ENCODE measurements at places on chromosomes 16 and 17.

DNA sequence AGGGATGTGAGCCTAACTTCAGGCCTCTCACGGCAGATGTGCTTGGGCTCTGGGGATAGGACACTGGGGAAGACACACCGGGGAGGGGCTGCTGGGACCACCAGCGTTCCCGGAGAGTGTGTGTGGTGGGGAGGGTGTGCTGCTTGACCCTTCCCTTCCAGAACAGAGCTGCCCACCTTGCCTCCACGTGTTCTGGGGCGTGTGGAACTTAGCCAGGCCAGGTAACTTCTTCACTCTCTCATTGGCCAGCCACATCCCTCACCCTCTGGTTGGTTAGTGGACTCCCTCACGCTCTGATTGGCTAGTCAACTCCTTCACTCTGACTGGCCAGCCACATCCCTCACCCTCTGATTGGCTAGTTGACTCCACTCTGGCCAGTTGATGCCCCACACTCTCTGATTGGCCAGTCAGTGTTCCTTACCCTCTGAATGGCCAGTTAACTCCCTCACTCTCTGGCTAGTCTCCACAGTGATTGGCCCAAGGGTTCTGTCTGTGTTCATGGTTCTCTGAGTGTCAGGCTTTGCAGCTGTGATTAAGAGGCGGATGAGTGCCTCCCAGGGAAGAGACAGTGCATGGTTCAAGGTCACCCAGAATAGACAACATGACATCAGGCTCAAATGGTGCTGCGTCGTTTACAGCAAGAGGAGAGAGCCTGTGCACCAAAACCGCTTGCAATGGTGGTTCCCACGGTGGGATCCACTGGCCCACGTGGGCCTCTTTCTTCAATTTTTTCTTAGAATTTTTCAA lies 10.0 kb downstream of the TMEM235 start:
- DNase-seq, result no peak

- DNase-seq, result peak; percentile 45
Observed at GRCh38 chr16:55559233-55559632, 7.3 kb upstream of the CAPNS2 start.

GRCh38 chr17:43140396-43141332 lies 15.5 kb upstream of the BRCA1 start:
- no peak for DNase-seq

DNA sequence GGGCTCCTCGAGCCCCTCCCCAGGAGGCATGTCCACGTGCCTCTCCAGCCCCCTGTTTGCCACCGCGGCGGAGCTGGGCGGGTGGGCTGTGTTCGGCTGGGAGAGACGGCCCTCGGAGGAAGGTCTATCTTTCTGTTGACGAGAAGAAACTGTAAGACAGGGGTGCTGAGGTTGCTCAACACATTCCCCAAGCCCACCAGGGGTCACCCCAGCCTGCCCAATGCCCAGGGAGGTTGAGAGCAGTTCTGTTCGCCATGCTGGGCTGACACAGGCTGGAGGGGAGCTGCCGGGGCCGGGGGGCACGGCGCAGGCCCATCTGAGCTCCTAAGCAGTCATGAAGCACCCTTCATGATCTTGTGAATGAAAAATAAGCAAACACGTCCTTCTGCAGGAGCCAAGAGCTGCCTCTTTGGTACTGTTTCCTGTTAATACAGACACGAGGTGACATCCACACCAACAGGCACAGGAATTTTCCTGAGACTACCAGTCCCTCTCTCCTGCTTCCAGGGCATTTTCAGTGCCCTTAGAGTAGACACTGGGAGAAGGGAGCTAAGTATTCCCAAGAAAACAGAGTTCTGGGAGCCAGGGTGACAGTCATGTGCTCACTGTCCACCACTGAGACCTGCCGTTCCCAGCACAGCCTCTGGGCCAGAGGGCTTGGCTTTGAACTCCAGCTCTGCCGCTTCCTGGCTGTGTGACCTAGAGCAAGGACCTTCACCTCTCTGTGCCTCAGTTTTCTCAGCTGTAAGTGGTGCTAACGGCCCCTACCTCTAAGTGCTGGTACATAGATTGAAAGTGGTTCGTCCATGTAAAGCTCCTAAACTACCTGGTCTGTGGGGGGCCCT lies 9.2 kb downstream of the UBALD2 start:
- DNase-seq, result no peak

DNA sequence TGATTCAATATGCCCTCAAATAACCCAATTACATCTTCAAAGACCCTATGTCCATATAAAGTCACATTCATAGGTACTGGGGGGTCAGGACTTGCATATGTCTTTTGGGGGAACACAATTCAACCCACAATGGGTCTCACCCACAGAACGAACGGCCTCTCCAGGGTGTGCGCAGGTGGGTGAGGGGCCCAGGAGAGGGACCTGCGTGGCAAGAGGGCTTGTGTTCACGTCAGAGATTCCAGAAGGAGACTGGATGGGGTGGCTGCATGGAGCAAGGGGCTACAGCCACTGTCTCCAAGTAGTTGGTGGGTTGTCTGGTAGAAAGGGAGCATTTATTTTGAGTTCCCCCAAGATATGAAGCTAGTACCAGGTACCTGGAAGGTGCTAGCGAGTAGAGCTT lies 212.2 kb downstream of the SEC14L1 start:
- no peak for DNase-seq

DNA sequence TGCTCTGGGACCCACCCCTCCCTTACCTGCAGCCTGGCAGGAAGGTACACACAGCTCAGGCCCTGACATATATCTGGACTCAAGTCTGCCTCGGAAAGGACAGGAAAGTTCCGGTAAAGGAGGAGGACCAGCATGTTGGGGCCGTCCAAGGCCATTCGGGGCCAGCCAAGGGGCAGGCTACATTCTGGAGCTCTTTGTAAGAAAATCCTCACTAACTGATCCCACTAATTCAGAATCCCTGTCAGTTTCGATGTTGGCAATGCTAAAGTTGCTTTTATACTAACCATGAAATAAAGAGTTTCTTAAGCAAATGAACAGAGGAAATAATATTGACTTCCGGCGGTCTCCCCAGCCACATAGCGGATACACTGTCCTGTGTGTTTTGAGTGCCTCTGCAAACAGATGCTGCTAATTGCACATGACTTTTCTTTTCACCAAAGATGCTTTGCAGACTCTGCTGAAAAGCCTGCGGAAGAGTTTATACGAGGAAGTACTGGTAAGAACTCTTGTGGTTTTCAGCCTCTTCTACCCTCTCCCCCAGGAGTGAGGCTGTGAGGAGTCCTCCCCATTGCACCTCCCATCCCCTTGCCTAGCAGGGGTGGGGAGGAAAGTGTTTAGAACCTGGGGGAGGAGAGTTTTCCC lies 54.8 kb downstream of the PLXDC1 start:
- no peak for DNase-seq

DNA sequence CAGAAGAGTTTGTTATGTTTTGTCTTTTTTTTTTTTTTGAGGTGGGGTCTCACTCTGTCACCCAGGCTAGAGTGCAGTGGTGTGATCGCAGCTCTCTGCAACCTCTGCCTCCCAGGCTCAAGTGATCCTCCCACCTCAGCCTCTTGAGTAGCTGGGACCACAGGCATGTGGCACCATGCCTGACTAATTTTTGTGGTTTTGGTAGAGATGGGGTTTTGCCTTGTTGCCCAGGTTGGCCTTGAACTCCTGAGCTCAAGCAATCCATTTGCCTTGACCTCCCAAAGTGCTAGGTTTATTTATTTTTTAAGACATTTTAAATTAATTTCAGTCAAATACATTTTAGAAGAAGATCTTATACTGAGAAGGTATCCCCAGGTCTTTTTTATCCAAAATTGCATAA lies 366.7 kb downstream of the KCNJ2 start:
- DNase-seq, result no peak

DNA sequence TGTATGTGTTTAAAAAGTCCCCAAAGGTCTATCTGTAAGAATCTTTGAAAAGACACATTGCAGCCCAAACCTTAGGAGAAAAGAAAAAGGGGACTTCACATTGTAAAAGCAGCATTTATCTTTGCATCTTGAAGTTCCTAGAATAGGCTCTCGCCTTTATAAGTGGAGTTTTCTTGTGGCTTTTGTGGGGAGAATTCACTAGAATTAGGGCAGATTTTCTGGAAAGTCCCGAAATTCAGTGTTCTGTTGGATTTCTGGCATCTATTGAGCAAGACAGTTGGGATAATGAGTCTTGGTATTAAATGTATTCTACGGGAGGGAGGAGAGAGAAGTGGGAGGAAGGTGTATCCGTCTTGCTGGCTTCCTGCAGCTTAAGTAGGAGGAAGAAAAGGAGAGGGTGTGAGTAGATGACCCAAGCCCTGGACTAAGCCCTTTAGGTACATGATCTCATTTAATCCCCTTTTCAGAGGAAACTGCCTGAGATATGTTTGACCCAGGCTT lies 62.6 kb downstream of the PRKCA start:
- no peak for DNase-seq

GRCh38 chr17:35870906-35871819 lies 2.5 kb upstream of the HEATR9 start:
- DNase-seq, result no peak

DNA sequence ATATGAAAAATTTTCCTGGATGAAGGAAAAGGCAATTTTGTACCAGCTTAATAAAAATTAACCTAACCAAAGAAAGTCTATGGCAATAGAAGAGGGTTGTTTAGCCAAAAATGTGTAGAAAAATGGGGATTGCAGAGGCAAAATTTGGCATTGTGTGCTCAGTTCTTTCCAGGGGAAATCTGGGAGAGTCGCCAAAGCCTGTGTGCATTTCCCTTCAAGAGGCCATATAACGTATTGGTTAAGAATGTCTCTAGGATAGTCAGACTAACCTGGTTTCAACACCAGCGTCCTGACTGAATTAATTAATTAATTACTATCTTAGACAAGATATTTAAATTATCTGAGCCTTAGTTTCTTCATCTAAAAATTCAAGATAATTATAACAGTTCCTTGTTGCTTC lies 44.8 kb upstream of the HLF start:
- peak; percentile 22 for DNase-seq

- DNase-seq, result peak; percentile 52
Observed at GRCh38 chr16:30953511-30954124, 3.9 kb upstream of the SETD1A start.

DNA sequence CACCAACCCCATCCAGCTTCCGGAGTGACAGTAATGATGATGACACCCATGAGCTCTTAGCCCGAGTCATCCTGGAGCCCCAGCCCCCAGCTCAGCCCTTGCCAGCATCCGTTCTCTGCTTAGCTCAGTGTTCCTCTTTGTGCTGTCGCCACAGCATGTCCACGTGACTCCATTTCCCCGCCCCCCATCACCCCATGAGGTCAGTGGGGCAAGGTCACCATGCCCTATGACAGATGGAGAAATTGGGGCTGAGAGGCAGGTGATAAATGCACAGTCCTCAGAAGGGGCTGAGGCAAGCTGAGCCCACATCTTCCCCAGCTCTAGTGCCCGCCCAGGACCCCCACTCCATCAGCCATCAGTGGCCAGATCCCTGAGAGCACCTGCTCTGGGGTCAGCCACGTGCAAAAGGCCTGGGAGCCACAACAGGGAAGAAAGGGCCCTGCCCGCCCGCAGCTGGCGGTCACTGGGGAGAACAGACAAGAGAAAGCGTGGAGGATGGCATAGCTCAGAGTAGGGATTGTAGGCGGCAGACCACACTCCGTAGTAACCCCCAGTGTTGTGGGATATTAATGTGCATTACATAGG lies 17.1 kb downstream of the ITGB4 start:
- no peak for DNase-seq

DNA sequence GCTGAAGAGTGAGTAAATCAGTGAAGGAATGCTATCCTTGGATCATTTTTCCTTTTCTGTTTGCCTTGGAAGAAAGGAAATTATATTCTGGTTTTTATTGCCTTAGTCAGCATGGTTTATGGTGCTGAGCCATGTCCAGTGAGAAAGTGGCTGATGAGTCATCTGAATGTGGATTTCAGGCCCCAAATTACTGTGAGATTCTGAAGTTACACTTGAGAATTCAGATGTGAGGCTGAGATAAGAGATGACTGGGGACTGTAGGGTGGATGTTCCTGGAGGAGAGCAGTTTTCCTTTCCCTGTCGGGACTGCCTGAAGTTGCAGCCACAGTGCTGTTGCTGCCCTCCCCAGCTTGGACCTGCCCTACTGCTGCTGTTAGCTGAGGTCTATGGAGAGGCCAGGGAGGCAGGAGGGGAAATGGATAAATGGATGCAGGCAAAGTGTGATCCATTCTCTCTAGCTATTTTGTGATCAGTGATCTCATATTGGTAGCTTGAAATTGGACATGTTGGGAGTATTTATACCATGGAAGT lies 4.2 kb upstream of the MAP3K14 start:
- no peak for DNase-seq

- DNase-seq, result no peak
Observed at GRCh38 chr17:1773696-1774181, 11.9 kb downstream of the SERPINF1 start.

DNA sequence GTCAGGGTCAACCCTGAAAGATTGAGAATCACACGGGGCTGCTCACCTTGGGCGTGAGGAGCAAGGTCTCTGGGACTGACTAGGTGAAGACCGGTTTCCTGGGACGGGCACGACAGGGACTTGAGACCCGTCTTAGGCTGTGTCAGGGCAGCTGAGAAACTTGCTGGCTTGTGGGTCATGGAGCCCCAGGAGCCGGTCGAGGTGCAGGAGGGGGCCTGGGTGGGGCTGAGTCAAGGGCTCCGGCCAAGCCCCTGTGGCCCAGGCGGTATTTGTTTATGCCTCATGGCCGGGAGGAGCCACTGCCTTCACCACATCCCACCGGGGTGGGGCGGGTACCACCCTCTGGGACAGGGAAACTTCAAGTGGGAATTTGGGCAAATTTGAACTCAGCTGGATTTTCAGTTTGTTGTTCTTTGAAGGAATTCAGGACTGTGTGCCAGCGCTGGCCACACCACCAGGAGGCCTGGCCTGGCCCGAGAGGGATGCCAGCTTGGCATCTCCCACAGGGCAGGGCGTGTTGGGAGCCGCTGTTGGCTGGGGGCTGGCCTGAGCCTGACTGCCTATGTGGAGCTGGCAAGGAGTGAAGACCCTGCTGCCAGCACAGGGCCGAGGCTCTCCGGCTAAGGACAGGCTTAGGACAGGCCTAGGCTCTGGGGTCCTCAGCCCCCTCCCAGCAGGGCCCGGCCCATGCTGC lies 116.1 kb downstream of the METRNL start:
- peak; percentile 5 for DNase-seq

DNA sequence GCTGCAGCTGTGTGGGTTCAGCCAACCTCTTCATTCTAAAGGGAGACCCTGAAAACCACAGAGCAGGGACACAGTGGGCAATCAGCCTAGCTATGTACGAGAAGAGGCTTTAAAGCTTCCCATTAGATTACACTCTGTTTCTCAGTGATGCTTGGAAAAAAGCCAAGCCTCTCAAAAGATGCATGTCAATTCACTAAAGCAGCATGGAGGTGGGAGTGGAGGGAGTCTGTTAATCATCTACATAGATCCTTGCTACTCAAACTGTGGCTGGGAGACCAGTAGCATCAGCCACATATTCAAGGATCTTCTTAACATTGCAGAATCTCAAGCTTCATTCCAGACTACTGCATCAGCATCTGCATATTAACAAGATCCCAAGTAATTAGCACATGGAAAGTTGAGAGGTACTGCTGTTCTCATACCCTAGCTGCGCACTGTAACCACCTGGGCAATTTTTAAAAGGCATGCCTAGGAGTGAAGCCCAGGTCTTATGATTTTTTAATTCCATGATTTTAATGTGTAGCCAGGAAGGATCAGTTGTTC lies 305.9 kb downstream of the PMP22 start:
- DNase-seq, result no peak

All from thyroid gland (tissue), 4 donors.